ENCODE measurements at places on chromosomes 12 and 14.
A peak's percentile ranks its signal among the peaks of the same experiment; 100 is the strongest.

DNA sequence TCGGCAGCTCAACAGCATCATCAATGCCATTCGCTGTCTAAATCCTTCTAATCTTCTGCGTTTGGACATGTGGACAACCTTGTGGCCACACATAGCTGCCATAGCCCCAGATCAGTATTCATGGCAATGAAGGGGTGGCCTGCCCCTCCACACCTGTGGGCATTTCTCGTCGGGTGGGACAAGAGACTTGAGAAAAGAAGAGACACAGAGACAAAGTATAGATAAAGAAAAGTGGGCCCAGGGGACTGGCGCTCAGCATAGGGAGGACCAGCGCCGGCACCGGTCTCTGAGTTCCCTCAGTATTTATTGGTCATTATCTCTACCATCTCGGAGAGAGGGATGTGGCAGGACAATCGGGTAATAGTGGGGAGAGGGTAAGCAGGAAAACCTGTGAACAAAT lies 42.3 kb downstream of the MAGOHB start:
- DNase-seq: no peak

GRCh38 chr12:84840356-84840755 lies 72.2 kb downstream of the SLC6A15 start:
- DNase-seq: no peak

- no peak for DNase-seq
Observed at GRCh38 chr12:103841690-103842584, 903 bp upstream of the NT5DC3 start.

GRCh38 chr12:31440586-31440985 lies 114.6 kb upstream of the SINHCAF start:
- no peak for DNase-seq

DNA sequence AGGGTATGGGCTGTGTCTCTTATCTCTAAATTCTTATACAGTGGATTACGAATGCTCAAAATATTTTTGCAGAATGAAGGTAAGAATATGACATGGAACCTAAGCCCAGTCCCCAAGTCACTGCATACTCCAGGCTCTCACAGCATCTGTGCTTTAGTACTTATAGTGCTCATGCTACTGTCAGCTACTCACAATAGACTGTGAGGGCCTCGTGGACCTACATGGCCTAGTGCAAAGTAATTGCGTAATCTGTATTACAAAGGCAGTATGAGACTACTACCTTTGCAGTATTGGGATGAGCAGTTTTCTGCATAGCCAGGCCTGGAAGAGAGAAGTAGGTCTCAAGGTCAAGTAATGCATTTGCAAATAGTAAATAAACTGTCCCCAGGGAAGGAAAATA lies 27.9 kb downstream of the VWF start:
- no peak for DNase-seq

DNA sequence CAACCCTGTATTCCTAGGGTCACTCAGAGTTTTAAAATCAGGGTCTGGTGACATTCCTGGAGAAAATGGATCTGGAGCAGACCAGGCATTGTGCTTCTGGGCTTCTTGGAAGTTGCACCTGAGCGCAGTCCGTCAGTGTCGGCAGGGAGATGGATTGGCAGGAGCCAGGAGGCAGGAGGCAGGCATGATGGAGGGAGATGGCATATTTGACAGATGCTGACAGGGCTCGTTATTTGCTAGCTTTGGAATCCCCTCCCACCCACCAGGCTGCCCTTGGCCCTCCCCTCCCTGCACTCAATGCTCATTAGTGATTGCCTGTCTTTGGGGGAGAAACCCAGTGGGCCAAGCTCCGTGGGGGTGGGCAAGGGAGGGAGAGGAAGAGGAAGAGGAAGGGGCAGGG lies 4.7 kb downstream of the CISTR start:
- DNase-seq: no peak

DNA sequence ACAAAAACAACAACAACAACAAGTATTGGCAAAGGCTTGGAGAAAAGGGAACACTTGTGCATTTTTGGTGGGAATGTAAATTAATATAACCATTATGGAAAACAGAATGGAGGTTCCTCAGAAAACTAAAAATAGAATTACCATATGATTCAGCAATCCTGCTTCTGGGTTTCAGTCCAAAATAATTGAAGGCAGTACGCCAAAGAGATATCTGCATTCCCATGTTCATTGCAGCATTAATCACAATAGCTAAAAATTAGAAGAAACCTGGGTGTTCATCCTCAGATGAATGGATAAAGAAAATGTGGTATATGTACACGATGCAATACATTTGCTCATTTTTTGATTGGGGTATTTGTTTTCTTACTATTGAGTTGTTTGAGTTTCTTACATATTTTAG lies 813.0 kb downstream of the NRXN3 start:
- no peak for DNase-seq

GRCh38 chr14:87343652-87344051 lies 649.3 kb downstream of the GALC start:
- DNase-seq: no peak

DNA sequence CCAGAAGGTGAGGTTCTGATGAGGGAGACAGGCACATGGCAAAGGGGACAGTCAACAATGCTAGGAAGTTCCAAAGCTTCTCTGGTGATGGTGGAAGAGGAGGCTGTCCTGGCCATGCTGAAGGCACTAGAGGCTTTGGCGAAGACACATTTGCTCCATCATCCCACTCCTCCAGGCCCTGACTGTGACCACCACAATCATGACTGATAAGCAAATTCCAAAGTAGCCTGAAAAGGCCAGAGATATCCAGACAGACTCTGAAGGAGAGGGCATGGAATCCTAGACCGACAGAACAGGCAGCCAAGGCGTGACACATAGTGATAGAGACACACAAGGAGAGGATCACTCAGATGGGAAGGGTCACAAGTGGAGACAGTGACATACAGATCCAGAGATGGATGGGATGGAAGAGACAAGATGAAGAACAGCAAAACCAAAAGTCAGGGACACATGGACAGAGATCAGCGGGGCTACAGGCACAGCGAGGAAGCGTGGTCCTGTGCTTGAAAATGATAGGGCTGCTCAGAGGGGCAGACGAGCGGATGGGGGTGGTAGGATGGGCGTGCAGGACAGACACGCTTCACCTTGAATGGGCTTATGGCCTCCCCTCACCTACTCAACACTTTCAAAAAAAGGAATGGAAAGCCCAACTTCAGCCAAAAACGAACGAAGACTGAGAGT lies 1.3 kb downstream of the ZFHX2 start:
- no peak for DNase-seq

DNA sequence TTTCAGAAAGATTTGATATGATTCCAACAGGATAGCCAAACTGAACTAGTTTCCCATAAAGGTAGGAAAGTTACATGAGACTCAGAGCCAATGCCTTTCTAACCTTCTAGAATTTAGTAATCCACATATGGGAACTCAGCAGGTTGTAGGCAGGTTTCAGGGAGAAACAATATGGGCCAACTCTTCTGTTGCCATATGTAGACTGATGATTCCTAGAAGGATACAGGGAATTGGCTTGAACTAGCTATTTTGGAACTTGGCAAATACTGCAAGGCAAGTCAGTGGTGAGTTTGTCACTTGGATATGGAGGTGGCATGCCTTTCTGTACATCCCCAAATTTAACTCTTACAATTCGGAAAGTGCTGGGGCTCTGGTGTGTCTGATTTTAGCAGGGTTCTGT lies 15.5 kb downstream of the SUDS3 start:
- no peak for DNase-seq

- DNase-seq: no peak
Observed at GRCh38 chr12:11877102-11877826, 193.5 kb upstream of the BCL2L14 start.

GRCh38 chr14:101494826-101495225 lies 66.5 kb upstream of the DIO3 start:
- DNase-seq: no peak

- peak; percentile 22 for DNase-seq
Observed at GRCh38 chr14:59213368-59214315, 25.2 kb downstream of the DAAM1 start.

DNA sequence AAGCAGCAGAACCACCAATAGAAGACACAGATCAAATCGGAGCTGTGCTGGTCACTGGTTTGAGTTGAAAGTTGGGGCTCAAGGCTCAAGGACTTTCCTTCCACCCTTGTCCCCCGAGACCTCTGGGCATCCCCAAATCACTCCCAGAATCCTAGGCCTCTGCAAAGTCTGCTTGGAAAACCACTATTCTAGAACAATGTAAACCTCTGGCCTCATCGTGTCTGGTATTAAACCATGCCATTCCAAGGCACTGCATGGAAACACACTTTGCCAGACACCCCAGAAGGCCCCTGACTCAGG lies 288.0 kb downstream of the DPF3 start:
- DNase-seq: no peak

Data from HAP-1 (cell line).